NCI-H1105 (cell line): ENCODE measurements at places on chromosomes 1 and 21.

DNA sequence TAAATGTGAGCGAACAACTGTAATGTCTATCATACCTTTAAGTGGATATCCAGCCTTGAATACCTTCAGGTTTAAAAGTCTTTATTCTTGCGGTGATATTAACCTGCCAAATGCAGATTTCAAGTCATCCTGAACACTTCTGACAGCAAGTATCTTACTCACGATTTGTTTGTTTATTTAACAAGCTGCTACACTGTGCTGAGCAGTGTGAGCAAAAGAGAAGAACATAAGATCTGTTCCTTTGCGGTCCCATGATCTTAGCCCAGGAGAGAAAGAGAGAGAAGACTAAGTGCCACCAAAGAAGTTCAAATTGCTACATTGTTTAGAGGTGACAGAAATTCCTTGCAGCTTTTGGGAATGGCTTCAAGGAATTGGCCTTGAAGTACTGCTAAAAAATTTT, 9.5 kb upstream of the IL24 start:
- no peak for DNase-seq

- DNase-seq: no peak
Measured at GRCh38 chr1:63675420-63675931, 82.3 kb downstream of the PGM1 start.

- no peak for DNase-seq
Measured at GRCh38 chr1:245599371-245600174, 444.8 kb downstream of the KIF26B start.

- no peak for DNase-seq
Measured at GRCh38 chr1:223620297-223620897, 45.1 kb downstream of the CAPN8 start.
